ENCODE measurements at places on chromosomes 1 and 21.

DNA sequence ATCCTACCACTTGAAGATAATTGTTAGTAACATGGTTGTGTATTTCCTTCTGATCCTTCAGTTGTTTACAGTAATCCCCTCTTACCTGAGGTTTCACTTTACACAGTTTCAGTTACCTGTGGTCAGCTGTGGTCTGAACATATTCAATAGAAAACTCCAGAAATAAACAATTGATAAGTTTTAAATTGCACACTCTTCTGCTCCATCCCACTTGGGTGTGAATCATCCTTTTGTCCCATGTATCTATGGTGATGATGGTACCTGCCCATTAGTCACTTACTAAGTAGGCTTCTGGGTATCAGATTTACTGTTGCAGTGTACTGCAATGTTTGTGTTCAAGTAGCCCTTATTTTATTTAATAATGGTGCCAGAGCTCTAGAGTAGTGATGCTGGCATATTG lies 62.5 kb downstream of the OSBPL9 start:
- DNase-seq, result no peak

- DNase-seq, result no peak
Measured at GRCh38 chr1:157497987-157498735, 54.2 kb downstream of the FCRL5 start.

DNA sequence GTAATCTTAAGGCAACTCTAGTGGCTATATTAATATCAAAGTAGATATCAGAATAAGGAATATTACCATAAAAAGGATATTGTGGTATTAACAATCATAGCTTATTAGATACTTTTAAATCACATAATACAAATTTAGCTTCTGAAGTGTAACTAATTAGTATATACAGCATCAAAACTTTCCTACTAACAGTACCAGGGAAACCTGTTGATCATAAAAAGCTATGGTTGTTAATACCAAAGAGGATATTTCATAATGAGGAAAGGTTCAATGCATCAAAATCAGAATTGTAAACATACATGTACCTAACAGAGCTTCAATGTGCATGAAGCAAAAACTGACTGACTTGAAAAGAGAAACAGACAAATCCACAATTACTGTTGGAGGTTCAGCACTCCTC lies 24.1 kb downstream of the ADSS2 start:
- DNase-seq, result no peak

DNA sequence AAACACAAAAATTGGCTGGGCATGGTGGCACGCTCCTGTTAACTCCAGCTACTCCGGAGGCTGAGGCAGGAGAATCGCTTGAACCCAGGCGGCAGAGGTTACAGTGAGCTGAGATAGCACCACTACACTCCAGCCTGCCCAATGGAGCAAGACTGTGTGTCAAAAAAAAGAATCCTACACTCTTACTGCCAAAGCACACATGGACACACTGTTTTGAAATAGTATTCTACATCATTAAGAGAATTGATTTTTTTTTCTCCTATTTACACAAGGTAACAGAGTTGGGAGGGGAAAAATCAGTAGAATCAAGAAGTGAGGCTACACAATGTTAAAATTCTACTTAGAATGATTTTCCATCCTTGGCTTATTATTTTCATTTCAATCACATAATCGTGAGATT lies 42.1 kb upstream of the SDC3 start:
- no peak for DNase-seq

DNA sequence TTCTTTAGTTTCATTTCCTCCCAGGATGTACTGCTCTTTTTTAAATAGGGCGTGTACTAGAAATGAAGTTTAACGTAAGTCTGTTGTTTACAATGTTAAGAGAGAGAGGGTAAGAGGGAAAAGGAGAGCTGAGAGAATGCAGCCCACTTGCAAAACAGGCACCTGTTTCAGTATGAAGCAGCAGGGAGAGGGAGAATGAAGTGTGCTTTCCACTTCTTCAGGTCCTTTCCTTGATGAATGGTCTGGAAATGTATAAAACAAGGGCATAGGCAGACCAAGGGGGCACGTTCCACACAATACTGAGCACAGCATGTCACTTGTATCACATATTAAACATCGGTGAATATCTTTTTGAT lies 2.0 kb downstream of the KCNA3 start:
- no peak for DNase-seq

GRCh38 chr21:36297938-36298572 lies 21.9 kb upstream of the MORC3 start:
- peak; percentile 42 for DNase-seq

GRCh38 chr1:60571811-60572210 lies 498.2 kb upstream of the C1orf87 start:
- DNase-seq, result no peak

DNA sequence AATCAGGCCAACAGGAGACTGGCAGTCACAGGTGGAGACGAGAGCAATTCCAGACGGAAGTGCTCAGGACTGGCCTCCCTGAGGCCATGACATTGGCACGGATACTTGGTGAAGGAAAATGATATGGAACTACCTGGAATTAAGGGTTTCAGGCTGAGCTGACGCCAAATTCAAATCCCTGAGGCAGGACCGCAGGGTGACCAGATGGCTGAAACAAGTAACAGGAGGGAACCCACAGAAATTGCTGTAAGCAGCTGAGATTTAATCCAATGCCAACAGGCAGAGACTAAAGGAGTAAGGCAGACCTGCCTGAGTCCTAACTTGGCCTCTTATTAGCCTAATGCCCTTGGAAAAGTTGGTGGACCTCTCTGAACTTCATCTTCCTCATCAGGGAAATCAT lies 76.2 kb downstream of the ERG start:
- no peak for DNase-seq

DNA sequence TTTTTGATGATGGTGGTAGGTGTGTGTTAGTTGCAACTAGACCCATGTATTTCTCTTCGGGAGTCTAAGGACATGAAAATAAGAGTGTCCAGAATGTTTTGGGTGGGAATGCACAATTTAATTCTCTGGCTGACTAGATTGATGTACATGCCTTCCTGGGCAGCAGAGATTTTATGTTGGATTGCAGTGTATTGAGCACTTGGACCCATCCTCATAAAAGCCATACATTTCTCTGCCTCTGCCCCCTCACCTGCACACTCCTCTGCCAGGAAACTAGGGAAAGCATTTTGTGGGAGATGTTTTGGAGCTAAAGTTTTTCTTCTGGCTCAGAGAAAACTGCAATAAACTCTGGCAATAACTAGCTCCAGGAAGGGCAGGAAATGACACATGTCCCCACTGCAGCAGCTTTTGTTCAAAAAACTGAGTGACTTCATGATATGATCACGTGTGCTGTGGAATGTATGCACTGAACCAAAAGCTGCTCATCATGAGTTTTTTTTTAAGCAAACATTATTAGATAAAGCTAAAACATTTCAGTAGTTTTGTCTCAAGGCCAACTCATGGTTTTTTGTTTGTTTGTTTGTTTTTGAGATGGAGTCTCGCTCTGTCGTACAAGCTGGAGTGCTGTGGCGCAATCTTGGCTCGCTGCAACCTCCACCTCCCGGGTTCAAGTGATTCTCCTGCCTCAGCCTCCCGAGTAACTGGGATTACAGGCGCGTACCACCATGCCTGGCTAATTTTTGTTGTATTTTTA lies 17.6 kb downstream of the RIT1 start:
- DNase-seq, result peak; percentile 82

DNA sequence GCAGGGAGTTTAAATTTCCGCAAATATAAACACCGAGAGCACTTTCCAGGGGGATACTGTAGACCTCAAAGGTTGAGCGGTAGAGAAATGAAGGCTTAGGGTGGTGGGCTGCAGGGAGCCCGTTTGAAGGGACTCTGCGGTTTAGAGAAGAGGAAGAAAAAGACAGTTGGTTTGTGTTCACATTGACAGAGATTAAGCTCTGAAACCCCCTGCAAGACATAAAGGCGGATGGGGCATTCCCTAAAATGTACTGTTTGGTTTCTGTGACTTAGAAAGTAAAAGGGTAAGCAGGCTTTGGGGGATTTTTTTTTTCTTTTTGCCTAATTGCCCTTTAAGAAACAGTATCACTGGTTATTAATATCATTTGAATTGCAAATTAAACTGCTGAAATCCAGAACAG lies 1.3 kb downstream of the KAZN start:
- no peak for DNase-seq

DNA sequence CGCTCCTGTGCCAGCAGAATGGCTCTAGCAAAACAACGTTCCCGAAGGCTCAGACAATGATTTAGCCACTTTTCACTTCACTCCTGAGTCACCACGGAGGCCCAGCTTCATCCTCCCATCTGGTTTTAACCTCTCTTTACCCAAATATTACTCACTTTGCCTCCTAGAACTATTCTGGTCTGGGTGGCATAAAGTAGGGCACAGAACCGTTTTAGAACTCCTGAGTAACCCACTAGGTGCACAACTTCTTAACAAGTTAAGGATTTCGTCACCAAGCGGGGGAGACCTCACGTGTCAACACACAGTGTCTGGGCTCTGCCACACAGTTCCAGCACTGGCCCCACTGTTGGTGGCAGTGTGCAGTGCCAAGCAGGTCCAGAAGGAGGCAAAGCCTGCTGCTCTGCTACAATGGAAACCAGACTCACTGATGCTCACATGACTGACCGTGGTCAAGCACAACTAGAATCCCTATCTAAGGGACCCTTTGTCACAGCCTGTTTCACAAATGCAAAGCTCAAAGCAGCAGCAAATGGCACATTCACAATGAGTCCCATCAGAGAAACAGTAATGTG lies 121.7 kb downstream of the SIPA1L2 start:
- peak; percentile 66 for DNase-seq

- DNase-seq, result no peak
Measured at GRCh38 chr21:45022736-45023135, 51.6 kb upstream of the ADARB1 start.

- no peak for DNase-seq
Measured at GRCh38 chr1:20586953-20587660, 1.8 kb upstream of the CDA start.

DNA sequence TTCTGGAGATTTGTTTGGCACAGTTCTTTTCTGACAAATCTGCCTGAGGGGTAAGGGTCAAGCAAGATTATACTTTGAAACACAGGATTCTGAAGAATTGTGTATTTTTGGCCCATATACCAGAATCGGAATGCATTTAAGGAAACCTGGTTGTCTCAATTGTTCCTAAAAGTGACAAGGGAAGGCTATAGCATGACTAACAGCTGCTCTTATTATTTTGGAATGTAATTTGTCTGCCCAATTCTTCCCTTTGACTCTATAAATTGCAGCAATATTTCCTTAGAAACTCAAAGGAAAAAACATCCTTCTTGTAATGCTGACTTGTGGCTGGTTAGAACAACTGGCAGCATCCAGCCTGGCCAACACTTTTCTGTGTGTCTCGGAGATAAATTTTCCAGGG lies 15.8 kb upstream of the VCAM1 start:
- no peak for DNase-seq

- DNase-seq, result peak; percentile 60
Measured at GRCh38 chr1:17831597-17831996, 76.5 kb downstream of the ACTL8 start.

- DNase-seq, result no peak
Measured at GRCh38 chr1:236689713-236690569, 3.6 kb downstream of the ACTN2 start.

GRCh38 chr1:241332037-241332409 lies 25.0 kb downstream of the RGS7 start:
- DNase-seq, result no peak

Measured in RPMI7951 (cell line).